ENCODE measurements at places on chromosomes 16 and 17. TPM values are rescaled to one million over a fixed set of nuclear protein-coding genes. Genes with fewer than 3 reads are reported as not detected.

The ABCC12 gene
- total RNA-seq: not detected

DNA sequence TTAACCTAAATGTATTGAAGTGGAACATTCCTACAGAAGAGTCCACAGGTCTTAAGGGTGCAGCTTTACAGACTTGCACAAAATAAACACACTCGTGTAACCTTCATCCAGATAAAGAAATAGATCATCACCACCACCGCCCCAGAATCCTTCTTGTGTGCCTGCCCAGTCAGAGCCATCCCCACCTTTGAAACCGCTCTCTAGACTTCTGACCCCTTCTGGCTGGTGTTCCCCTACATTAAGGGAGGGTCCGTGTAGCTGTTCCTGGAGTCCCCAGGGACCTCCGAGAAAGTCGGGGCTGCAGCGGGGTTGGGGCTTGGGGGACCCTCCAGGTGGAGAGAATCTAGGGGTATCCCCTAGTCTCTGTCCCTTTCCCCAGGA is 9.4 kb downstream of the TBX4 start:
- DNase-seq: no peak

DNA sequence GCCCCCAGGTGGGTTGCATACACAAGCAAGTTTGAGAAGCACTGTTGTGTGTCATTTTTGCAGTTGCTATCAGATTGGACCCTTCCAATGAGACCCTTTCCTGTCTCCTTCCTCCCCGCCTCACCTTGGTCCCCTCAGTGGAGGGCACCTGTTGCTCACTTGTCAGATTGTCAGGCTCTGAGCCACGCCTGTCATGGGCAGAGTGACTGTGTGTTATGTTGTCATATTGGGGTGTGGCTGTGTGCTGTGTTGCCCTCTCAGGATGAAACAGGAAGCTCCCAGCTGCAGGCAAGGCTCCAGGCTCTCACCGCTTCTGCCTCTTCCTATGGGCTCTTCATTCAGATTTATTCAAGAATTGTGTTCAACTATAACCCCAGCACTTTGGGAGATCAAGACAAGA is 302.9 kb downstream of the CPPED1 start:
- DNase-seq: no peak

GRCh38 chr16:87725596-87726235 is 40.1 kb downstream of the KLHDC4 start:
- DNase-seq: no peak

DNA sequence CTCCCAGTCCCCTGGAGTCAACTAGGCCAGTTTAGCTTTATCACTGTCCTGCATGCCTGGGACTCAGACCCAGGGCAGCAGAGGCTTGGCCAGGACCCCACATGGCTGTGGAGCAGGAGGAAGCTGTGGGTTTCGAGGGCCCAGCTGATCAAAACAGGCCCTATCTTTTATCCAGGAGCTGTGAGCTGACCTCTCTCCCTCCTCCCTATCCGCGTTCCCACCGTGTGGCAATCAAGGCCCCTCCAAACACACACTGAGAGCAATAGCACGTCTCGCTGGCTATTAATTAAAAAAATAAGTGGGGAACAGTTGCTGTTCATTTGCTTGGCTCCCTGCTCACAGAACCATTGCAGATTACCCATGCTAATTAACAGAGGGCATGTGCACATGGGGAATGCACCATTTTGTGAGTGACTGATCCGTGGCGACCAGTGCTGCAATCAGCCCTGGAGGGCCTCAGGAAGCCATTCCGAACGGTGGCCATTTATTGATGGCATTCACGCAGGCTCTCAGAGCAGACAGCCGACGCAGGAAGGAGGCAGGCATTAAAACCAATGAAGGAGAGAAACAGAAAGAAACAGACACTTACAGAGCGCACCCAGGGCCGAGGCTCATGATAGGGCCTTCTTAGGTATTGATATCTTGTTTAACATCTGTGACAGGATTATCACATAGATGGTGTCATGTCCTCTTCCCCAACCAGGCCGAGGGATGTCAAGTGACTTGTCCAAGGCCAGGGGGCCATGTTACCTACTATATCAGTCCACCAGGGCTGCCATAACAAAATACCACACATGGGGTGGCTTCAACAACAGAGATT is 157.1 kb downstream of the KATNIP start:
- no peak for DNase-seq

- no peak for DNase-seq
Observed at GRCh38 chr17:61018938-61019337, 341.3 kb downstream of the BCAS3 start.

- DNase-seq: no peak
Observed at GRCh38 chr17:45270828-45271418, 9.0 kb upstream of the SPATA32 start.

DNA sequence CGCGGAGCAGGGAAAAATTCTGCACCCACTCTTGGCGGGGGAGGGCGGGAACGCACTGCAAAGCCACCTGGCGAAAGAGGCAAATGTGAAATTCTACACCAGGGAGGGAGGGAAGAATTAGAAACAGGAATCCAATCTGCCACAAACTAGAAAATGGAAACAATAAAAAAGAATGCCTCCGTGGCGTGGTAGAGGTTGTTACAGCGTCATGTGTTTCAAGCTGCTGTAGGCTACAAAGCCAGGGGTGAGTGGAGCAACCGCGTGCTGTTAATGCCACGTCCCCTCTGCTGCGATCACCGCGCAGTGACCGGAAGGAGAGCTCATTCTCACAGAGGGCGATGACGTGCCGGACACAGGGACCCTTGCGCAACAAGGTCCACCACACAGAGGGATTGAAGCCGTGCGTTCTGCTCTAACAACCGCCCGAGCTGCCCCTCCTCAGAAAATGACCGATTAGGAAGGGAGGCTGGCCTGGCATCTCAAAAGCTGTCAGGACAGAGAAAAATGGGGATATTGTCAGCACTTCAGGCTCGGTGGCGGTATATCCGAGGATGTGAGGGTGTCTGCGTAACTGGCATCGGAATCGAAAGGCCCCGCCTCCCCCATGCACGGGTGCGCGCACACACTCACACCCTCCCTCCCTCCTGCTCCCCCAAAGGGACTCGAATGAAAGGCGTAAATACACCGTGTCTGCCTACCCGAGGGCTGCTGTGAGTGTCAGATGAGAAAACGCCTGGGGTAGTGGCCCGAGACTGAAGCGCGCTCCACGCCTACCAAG is 70.8 kb upstream of the TNRC6C start:
- peak; percentile 64 for DNase-seq

- no peak for DNase-seq
Observed at GRCh38 chr17:15233022-15233805, 31.9 kb downstream of the PMP22 start.

The PEMT gene
- 52.4 TPM for total RNA-seq

GRCh38 chr17:21452377-21453143 is 76.4 kb downstream of the KCNJ12 start:
- peak; percentile 31 for DNase-seq

- DNase-seq: no peak
Observed at GRCh38 chr16:56895813-56896212, 30.8 kb downstream of the SLC12A3 start.

The EVI2A gene
- 4.3 TPM for total RNA-seq

Data from breast epithelium (tissue), 4 donors.